Tibial nerve (tissue), 4 donors: ENCODE measurements at places on chromosomes 1 and 21. TPM values are rescaled to one million over a fixed set of nuclear protein-coding genes. Genes with fewer than 3 reads are reported as not detected.

DNA sequence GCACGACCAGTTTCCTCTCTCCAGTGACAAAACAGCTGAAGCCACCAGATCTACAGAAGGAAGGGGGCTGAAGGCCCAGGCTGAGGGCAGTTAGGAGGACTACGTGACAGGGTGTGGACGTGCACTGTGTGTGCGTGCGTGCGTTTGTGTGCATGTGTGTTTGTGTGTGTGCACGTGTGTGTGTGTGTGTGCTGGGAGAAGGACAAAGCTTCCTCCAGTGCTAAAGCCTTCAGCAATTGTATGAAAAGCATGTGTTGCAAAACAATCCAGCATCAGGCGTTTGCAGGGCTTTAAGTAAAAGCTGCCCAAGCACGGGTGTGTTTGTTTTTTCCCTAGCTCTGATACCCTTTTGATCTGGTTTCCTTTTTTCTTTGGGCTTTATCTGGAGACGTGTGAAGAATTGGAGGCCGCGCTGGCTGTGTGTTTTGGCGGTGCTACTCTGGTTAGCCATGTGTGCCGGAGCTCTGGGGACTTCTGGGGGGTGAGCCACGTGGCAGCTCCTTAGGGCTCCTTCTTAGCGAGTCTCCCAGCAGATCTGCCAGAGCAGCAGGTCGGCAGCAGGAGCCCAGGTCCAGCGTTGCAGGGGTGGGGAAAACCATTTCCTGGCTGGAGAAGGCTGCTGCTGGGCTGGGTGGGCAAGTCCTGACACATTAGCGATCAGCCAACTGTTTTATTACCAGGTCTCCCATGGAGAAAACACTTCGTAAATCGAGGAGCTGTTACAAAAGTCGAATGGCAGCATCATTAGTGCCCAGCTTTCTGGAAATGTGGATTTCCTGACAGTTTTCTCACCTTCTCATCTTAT, 73.4 kb downstream of the UCK2 start:
- no peak for DNase-seq

DNA sequence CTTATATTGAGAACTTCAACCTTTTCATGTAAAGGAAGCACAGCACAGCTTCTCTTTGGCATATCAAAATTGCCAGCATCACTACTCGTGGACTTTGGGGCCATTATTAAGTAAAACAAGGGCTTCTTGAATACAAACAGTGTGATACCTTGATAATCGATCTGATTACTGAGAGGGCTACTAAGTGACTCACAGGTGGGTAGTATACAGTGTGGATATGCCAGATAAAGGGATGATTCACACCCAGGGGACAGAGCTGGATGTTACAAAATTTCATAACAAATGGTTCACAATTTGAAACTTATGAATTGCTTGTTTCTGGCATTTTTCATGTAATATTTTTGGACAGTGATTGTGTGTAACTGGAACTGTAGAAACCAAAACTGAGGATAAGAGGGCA, 15.4 kb downstream of the HDAC1 start:
- DNase-seq = no peak

DNA sequence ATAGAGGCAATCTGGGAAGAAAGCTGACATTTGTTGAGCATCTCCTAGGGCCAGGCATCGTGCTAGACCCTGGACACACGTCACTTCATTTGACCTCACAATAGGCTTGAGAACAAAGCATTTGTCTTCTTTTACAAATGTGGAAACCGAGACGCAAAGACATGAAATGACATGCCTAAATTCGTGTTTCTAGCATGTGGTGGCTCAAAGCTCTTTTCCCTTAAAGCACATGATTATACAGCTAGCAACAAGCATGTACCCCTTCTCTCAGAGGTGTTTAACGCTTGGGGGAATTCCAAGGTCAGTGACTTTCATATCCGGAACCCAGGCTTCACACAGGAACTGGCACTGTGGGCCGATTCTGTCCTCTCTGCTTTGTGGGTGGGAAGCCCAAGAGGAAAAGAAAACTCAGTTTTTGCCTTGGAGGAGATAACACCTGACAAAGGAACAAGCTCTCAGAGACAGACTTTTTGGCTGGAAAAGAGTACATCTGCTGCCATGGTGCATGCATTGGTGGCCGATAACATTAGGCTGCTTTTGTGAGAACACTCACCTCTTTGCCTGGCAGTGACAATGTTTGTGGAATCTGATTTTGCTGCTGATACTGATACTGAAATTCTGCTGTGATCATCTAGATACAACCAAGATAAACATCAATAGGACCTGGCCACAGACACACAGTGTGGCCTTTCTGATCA, 15.4 kb upstream of the CD2 start:
- DNase-seq = no peak

- no peak for DNase-seq
Observed at GRCh38 chr1:218431476-218431875, 86.3 kb downstream of the TGFB2 start.

DNA sequence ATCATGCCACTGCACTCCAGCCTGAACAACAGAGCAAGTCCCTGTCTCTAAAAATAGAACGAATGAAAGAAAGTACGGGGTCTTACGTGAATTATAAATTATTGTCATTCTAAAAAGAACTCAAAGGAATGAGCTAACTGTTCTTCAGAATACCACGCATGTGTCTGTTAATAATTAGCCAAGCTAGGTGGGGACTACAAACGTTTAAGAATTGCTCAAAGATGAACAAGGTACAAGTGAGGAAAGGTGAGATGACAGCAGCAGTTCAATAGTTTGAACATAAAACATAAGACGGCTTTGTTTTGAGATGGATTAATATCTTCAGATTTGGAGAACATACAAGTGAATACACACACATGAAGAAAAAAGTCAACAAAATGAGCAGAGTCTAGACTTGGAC, 79.6 kb downstream of the UBR4 start:
- no peak for DNase-seq

DNA sequence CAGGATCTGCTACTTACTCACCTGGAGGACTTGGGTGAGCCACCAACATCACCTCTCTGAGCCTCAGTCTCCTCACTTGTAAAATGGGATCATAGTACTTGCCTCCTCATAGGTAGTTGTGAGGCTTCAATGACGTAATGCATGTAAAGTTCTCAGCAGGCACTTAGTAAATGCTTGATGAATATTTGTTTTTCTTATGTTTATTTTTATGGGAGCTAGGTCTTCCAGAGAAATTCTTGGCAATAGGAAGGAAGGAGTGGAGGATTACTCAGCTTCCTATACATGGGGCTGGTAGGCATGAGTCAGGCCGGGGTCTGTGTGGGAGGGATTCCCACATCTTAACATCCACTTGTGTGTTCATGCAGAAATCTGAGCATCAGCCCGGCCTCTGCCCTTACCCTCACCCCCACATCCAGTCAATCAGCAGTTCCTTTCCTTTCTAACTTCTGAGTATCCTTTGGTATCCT, 95.4 kb upstream of the USP24 start:
- no peak for DNase-seq

DNA sequence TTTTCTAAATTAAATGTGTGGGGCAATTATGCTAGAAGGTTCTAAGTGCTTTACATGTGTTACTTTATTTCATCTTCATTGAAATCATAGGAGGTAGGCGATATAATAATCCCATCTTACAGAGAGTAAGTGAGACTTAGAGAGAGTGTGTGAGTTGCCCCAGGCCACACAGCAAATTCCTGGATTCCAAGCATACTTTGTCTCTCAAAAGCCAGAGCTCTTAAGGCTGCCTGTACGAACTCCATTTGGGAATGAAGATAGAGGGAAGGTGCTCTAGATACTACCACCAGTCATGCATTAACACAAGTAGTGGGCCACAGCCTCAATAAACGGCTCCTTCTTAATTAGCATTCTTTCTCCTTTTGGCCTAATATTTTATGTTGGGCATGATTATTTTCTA, 170.1 kb downstream of the SIPA1L2 start:
- no peak for DNase-seq

DNA sequence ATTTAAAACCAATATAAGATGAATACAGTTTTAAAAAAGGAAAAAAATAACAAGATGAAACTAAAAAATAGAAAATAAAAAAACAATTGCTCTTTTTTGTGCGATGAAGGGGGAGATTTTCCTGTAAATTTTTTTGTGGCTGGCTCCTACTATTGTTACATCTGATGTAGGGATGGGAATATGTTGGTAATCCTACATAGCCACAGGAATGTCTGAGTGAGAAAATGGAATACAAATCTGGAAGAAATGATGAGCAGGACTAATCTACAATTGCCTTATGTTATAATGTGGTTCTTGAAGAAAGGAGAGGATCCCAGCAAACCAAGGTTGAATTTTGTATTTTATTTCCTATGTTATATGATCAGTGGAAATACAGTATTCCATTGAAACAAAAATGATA, 40.9 kb downstream of the ATP6V1G3 start:
- DNase-seq = no peak

GRCh38 chr1:70382682-70383081, 28.2 kb upstream of the ANKRD13C start:
- DNase-seq = no peak

GRCh38 chr1:79543394-79543793, 536.9 kb upstream of the ADGRL4 start:
- DNase-seq = no peak

Gene C1orf87
- not detected for total RNA-seq

Gene AGT
- total RNA-seq = 10.0 TPM

Gene FCAMR
- total RNA-seq = not detected

Gene ZBTB8B
- 0.21 TPM for total RNA-seq
